ENCODE measurements at places on chromosomes 2 and 18.

DNA sequence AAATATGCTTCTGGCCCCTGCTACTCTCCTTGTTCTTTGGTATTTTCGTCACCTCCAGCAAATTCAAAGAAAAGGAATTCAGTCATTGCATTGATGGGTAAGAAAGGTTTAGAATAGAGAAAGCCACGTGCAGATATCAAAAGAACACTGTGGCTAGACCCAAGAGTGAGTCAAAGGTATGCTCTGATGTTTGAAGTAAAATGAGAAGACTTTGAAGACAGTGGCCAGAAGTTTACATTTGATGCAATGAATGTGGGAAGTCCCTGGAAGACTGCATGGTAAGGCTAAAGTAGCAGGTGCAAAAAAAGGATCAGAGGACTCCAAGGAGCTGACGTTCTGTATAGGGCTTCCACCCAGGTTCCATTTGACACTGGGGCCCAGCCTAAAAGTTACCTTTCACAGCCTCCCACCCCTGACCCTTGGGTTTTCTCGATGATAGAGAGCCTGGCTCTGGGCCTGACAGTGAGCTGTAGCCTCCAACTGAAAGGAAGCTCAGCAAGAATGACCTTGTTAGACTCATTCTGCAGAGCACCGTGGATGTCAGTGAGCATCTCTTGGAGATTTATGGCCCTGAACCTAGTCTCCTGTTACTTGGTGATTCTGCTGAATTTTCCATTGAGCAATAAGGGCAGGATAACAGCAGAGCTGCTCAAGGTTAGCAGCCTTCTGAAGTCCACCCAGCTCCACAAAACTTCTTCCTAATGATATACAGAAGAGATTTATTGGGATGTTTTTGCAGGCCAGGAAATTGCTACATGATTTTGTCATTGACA is 223.7 kb upstream of the RBBP8 start:
- no peak for DNase-seq

GRCh38 chr2:16304876-16305590 is 360.6 kb downstream of the CYRIA start:
- DNase-seq = no peak

GRCh38 chr2:38619458-38620164 is 16.9 kb upstream of the HNRNPLL start:
- no peak for DNase-seq

DNA sequence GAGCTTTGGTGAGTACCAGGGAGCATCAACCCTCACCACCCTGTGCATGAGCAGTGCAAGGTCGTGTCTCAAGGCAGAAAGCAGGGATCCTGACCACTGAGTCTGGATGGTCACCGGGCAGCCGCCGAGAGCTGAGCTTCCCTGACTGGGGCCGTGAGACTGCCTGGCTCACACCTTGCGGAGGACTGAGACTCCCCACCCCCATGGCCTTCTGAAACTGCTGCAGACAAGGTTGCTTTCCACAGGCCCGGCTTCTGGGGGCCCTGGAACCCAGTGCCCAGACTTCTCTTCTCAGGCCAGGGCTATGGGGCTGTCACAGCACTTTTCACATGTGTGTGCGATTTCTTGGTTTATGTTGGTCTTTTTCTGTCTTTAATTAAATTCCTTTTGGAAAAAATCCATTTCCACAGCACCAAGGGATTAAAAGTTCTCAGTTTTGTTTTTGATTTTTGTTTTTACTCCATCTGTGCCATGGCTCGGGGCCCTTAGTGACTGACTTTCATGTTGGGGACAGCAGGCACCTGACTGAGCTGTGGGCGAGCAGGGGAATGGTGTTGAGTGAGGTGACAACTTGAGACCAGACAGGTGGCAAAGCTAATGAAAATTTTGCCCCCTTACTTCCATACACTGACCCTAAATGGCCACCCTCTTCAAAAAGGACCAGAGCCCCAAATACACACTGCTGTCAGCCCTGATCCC is 297.9 kb downstream of the CYP26B1 start:
- no peak for DNase-seq

GRCh38 chr2:186827862-186828492 is 21.0 kb downstream of the ZSWIM2 start:
- DNase-seq = no peak

- DNase-seq = no peak
These were observed 44.9 kb downstream of the MYO3B start for GRCh38 chr2:170222842-170223241.
